ENCODE measurements at places on chromosomes 3 and 15. TPM values are rescaled to one million over a fixed set of nuclear protein-coding genes. Genes with fewer than 3 reads are reported as not detected.

- H3K27ac ChIP-seq: no peak overlapping the region
- H3K4me1 ChIP-seq: peaks cover 1% of the 10 kb centered on the region
- H3K36me3 ChIP-seq: no peaks in the 10 kb centered on the region
- DNase-seq: no peak
- H3K4me3 ChIP-seq: no peak overlapping the region
These were observed 257.8 kb downstream of the EBLN2 start for GRCh38 chr3:73319179-73319769.

GRCh38 chr3:26460985-26461384 lies 161.6 kb upstream of the LRRC3B start:
- H3K27me3 ChIP-seq: no peaks in the 10 kb centered on the region
- H3K4me1 ChIP-seq: no peaks in the 10 kb centered on the region
- DNase-seq: no peak
- H3K27ac ChIP-seq: no peak overlapping the region
- no peak overlapping the region for H3K4me3 ChIP-seq
- H3K36me3 ChIP-seq: no peaks in the 10 kb centered on the region

The RFX7 gene
- 13.8 TPM for total RNA-seq

The NSUN3 gene
- total RNA-seq: 6.6 TPM

GRCh38 chr3:132145833-132146232 lies 111.0 kb upstream of the CPNE4 start:
- H3K27me3 ChIP-seq: no peaks in the 10 kb centered on the region
- H3K27ac ChIP-seq: no peak overlapping the region
- H3K36me3 ChIP-seq: no peaks in the 10 kb centered on the region
- no peak for DNase-seq
- H3K4me3 ChIP-seq: no peak overlapping the region
- H3K4me1 ChIP-seq: no peaks in the 10 kb centered on the region

The BAHD1 gene
- 12.7 TPM for total RNA-seq

DNA sequence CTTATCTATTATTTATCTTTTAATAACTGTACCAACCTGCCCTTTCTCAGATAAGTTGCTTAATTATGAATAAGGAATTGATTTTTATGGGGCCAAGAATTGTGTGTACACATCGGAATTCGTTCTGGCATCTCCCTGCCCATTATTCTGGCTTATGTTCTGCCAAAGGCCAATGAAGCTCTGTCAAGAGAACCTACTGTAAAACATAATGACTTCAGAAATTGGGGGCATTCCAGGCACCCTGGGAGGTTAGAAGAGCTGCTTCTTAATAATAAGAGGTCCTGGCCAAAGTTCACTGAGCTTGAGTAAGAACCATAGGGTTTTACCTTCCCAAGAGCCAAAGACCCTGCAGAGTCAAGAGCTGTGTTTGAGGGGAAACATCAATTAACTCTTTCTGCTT lies 261.7 kb downstream of the SLC9A9 start:
- peaks cover 9% of the 10 kb centered on the region for H3K4me1 ChIP-seq
- no peaks in the 10 kb centered on the region for H3K36me3 ChIP-seq
- DNase-seq: no peak
- no peaks in the 10 kb centered on the region for H3K27me3 ChIP-seq

DNA sequence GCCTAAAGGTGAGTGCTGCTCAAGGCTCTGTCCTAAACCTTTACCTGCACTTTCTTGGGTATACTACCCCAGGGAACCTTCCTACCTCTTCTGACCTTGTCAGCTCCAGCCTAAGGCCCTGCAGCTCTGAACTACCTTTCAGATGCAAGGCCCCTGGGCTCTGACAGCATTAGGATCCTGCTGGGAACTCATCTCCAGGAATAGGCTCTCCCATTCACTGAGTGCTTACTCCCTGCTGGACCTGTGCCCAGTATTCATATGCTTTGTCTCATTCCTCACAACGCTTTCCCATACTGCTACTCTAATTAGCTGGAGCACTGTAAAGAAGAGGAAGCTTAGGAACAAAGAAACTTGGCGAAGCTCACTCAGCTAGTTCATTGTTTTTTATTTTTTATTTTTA lies 53.8 kb upstream of the RAB6B start:
- H3K27me3 ChIP-seq: no peaks in the 10 kb centered on the region
- H3K36me3 ChIP-seq: no peaks in the 10 kb centered on the region
- H3K4me1 ChIP-seq: no peaks in the 10 kb centered on the region
- no peak overlapping the region for H3K4me3 ChIP-seq

DNA sequence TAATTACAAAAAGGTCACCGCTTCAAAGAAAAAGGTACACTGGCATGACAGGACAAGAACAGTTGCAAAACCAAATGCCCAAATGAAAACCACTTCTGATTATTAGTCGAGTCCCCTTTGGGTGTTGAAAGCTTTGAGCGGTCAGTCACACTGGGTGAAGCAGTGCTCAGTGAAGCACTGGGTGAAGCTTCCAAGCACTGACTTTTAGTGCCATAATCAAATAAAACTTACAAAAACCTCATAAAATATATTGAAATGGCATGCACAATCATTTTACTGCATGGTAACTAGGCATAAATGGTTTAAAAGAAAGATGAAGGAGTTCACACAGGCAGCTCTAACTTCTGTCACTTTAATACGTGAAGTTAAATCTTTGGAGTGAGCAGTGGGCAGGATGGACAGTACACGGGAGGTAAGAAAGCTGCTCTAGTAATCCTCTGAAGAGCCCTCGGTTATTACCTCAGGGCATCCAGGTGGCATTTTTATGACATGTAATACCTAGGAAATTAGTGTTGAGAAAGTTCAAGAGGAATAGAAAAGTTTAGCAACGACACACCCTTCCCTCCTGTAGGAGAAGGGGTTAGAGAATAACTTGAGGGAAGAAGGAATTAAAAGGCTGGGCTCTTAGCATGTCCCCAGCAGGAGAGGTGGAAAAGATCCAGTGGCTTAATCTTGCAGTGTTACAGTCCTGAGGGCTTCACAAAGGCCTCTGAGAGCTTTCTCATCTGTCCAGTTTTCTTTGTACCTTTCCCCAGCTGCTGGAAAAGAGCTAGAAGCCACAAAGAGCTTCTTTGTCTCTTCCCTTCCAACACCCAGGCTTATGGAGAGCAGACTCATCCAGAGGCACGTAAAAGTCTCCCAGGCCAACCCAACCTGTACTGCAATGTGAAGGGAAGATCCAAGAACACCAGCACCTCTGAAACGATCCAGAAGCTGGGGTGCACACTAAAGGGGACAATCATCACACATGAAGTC lies 64.9 kb upstream of the MYO5C start:
- no peaks in the 10 kb centered on the region for H3K36me3 ChIP-seq
- no peaks in the 10 kb centered on the region for H3K4me1 ChIP-seq
- DNase-seq: no peak
- H3K4me3 ChIP-seq: no peak overlapping the region
- no peaks in the 10 kb centered on the region for H3K27me3 ChIP-seq

DNA sequence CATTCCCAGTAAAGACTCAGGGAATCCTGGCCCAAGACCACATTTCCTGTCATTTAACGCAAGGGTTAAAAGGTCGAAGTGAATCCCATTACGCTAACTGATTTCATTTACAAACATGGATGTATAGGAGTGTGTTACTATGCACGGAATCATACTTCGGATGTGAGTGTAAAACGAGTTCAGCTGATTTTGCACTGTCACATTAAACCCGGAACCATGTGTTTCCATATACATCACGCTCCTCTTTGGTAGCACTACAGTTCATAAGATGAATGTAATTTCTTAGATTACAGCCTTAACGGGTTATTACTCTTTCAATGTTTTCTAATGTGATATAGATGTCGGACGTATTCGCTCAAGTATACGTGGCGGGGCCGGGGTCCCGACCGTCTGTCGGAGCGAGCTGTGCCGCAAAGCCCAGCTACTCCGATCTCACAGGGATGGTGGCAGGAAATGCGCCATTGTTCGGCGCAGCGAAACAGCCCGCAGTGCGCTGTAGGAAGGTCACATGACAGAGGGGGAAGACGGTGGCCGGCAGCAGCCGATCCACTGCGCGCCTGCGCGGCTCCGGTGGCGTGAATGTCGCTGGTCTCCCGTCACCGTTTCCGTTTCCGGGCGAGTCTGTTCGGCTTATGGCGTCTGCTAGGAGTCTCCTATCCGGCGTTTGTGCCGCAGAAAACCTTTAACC lies 97.3 kb downstream of the NPAP1 start:
- H3K4me1 ChIP-seq: no peaks in the 10 kb centered on the region
- DNase-seq: peak; percentile 12
- no peak overlapping the region for H3K27ac ChIP-seq
- H3K36me3 ChIP-seq: no peaks in the 10 kb centered on the region
- no peaks in the 10 kb centered on the region for H3K27me3 ChIP-seq
- peak overlapping the region; percentile 0 for H3K4me3 ChIP-seq

DNA sequence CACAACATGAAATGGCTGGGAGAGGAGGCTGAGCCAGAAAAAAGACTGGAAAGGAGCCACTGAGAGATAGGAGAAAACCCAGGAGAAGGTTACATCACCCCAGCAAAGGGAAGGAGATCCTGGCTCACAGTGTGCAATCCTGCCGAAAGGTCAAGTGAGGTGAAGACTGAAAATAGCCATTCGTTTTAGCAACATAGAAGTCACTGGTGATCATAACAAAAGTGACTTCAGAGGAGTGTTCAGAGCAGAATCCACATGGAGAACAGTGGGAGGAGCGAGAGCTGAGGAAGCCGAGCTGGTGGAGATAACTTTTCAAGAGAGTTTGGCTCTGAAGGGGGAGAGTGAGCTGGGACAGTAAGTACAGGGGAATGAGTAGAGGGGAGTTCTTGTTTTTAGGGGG lies 5.4 kb upstream of the HEG1 start:
- H3K4me1 ChIP-seq: peaks cover 9% of the 10 kb centered on the region
- H3K36me3 ChIP-seq: no peaks in the 10 kb centered on the region

The GOLGA8J gene
- not detected for total RNA-seq

The LMAN1L gene
- total RNA-seq: not detected

DNA sequence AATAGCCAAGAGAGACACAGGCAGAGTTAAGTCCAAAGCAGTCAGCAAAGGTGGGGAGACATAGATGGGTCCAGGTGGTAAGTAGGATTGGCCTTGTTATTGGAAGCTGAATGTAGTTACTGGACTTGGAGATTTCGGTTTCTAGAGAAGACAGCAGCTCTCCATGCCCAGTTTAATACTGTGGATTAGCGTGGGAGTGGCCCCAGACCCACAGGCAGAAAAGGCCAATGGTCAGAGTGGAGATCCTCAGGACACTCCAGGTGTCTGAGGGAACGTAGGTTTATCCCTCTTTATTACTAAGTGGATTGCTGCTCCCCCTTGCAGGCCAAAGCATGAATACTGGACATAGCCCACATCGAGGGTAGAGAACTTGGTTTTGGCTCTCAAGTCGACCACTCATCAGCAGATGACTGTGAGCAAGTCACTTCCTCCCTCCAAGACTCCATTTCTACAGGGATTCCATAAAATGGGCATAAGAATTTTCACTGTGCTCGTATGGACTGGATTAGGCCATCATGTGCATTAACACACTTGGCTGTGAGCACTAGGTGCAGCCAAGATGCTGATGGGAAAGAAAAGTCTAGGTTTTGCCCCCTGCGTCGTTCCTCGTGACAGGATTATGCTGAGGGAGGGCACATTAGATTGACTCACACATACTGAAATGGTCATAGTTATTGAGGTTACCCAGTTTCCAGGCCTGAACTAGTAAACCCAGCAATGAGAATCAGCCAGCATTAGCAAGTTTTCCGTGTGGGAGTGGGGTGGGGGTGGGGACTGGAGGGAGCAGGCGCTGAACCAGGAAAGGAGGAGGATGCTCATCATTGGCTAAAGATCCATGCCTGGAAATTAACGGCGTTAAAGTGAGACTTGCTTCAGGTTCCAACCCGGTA lies 225.2 kb upstream of the TPRG1 start:
- H3K36me3 ChIP-seq: no peaks in the 10 kb centered on the region
- peak overlapping the region; percentile 91 for H3K27ac ChIP-seq
- no peak for DNase-seq
- peaks cover 35% of the 10 kb centered on the region for H3K4me1 ChIP-seq
- H3K27me3 ChIP-seq: no peaks in the 10 kb centered on the region

- no peak overlapping the region for H3K27ac ChIP-seq
- H3K27me3 ChIP-seq: peaks cover 11% of the 10 kb centered on the region
- H3K36me3 ChIP-seq: no peaks in the 10 kb centered on the region
- H3K4me1 ChIP-seq: no peaks in the 10 kb centered on the region
- DNase-seq: no peak
- no peak overlapping the region for H3K4me3 ChIP-seq
These were observed 12.2 kb upstream of the SNRPA1 start for GRCh38 chr15:101307048-101307896.

- H3K36me3 ChIP-seq: no peaks in the 10 kb centered on the region
- H3K27me3 ChIP-seq: no peaks in the 10 kb centered on the region
- no peaks in the 10 kb centered on the region for H3K4me1 ChIP-seq
- H3K4me3 ChIP-seq: no peak overlapping the region
- H3K27ac ChIP-seq: no peak overlapping the region
- no peak for DNase-seq
These were observed 530.2 kb upstream of the CBLB start for GRCh38 chr3:106398891-106399600.

The CPN2 gene
- not detected for total RNA-seq

The RLBP1 gene
- not detected for total RNA-seq

The AEN gene
- total RNA-seq: 14.4 TPM

GRCh38 chr3:176964661-176965060 lies 232.6 kb downstream of the TBL1XR1 start:
- H3K4me3 ChIP-seq: no peak overlapping the region
- DNase-seq: no peak
- no peaks in the 10 kb centered on the region for H3K27me3 ChIP-seq
- H3K4me1 ChIP-seq: no peaks in the 10 kb centered on the region

The ASB14 gene
- not detected for total RNA-seq

The CACNA2D2 gene
- total RNA-seq: 0.84 TPM

DNA sequence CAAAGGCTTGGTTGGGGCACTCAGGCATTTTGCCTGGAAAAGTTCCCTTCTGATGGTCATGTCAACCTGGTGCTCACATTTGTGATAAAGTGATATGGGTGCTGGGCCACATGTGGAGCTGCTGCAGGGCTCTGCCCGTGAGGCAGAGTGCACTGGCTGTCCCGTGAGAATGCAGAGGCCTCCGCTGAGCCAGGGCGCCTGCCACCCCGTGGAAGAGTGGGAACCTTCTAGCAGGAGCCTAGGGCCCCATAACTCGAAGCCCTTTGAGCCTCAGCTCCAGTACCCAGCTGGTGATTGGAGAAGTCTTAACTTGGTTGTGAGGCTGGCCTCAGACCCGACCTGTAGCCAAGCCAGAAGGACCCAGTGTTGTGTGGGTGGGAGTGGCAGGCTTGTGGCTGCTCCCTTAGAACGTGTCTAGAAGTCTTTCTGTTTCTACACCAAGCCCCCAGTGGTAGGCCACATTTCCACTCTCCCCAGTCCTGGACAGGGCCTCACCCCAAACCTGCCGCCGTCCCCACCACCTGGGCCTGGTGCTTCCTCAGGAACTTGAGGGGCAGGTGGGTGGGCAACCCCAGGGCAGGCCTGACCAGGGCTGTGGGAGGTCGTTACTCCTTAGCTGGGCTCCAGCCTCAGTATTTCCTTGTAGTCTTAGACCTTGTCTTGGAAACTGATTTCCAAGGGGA lies 19.7 kb downstream of the SEC61A1 start:
- H3K27me3 ChIP-seq: no peaks in the 10 kb centered on the region
- peaks cover 33% of the 10 kb centered on the region for H3K36me3 ChIP-seq
- H3K27ac ChIP-seq: no peak overlapping the region
- no peak for DNase-seq

The GOLGA6D gene
- total RNA-seq: not detected

The PLA2G4E gene
- total RNA-seq: not detected

- H3K4me1 ChIP-seq: peaks cover 8% of the 10 kb centered on the region
- DNase-seq: no peak
- peak overlapping the region; percentile 98 for H3K4me3 ChIP-seq
- peak overlapping the region; percentile 24 for H3K27ac ChIP-seq
These were observed 3.3 kb downstream of the TMEM115 start for GRCh38 chr3:50355829-50356552.

- no peak overlapping the region for H3K4me3 ChIP-seq
- H3K27ac ChIP-seq: no peak overlapping the region
- H3K36me3 ChIP-seq: peaks cover 43% of the 10 kb centered on the region
- DNase-seq: no peak
These were observed 16.0 kb upstream of the ANPEP start for GRCh38 chr15:89830639-89831038.

Measured in tibial nerve (tissue), 4 donors.